ENCODE measurements at places on chromosomes 1 and 21. TPM values are rescaled to one million over a fixed set of nuclear protein-coding genes. Genes with fewer than 3 reads are reported as not detected.

- no peak overlapping the region for H3K4me3 ChIP-seq
- DNase-seq = no peak
- no peak overlapping the region for H3K27ac ChIP-seq
- H3K4me1 ChIP-seq = no peaks in the 10 kb centered on the region
- H3K27me3 ChIP-seq = peaks cover 6% of the 10 kb centered on the region
Measured at GRCh38 chr1:18336801-18337200, 143.9 kb upstream of the KLHDC7A start.

DNA sequence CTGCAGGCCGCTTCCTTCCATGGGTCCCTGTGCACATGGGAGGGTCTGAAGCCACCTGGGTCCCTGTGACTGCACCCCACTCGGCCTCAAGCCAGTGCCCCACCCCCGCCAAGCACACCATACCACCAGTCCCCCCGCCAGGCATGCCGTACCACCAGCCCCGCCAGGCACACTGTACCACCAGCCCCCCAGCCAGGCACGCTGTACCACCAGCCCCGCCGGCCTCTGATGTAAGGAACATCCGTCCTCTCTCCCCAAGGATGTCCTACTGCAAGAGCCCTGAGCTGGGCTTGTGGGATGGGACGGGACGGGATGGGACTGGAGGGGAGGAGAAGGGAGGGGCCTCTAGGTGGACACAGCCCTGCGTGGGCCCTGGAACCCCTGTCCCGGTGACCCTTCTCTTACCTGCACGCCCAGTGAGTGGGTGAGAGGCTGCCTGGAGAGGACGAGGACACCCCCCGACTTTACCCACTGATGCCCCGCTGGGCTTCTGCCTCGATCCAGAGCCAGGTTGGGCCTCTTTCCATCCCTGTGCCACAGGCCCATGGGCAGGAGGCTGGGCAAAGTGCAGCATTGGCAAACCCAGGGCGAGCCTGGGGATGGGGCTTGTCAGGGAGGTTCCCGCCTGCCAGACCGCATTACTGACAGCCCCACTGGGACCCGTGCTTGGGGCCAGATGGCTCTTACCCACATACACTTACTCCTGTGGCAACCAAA is 40.8 kb upstream of the COL6A1 start:
- no peak overlapping the region for H3K27ac ChIP-seq
- no peak for DNase-seq
- no peak overlapping the region for H3K4me3 ChIP-seq

TBX19 gene
- total RNA-seq = 1.5 TPM

DNA sequence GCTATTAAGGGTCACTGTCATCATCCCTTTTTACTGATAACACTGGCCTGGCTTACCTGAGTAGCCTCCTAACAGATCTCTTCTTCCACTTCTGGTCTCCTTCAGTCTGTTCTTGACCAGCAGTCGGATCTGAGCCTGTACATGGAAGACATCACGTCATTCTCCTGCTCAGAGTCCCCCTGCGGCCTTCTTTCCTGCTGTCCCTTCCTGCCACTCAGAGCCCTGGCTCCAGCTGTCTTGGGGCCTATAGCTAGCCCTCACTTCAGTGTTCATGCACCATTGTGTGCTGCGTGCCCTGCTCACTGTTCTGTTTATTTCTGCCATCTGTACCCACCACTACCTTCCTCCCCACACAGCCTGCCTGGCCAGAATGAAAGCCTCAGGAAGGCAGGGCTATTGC is 8.4 kb downstream of the ADARB1 start:
- no peak for DNase-seq
- H3K36me3 ChIP-seq = peaks cover 36% of the 10 kb centered on the region
- peaks cover 100% of the 10 kb centered on the region for H3K4me1 ChIP-seq

DNA sequence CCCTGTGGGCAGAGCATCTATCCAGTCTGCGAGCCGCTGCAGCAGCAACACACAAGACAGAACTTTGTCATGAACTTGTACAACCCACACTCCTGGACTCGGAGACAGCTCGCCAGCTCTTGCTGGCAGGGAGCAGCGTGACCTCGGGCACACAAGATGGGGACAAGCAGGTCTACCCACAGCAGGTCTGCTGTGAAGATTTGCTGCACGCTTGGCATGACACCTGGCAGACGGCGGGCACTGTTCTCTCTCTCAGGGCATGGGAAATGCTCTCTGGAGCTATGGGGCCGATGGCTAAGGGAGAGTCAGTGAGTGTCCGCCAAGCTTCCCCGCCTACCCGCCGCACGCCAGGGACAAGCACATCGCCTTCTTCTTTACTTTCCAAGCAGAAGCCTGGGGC is 90.0 kb downstream of the STUM start:
- peaks cover 55% of the 10 kb centered on the region for H3K4me1 ChIP-seq
- no peaks in the 10 kb centered on the region for H3K27me3 ChIP-seq
- DNase-seq = no peak
- peaks cover 35% of the 10 kb centered on the region for H3K36me3 ChIP-seq

All from activated CD8-positive, alpha-beta T cell treated with anti-CD3 and anti-CD28 coated beads for 36 hours (primary cell).